ENCODE measurements at places on chromosomes 13 and 19. TPM values are rescaled to one million over a fixed set of nuclear protein-coding genes. Genes with fewer than 3 reads are reported as not detected.

Gene ZNF222
- 6.7 TPM for polyA plus RNA-seq

DNA sequence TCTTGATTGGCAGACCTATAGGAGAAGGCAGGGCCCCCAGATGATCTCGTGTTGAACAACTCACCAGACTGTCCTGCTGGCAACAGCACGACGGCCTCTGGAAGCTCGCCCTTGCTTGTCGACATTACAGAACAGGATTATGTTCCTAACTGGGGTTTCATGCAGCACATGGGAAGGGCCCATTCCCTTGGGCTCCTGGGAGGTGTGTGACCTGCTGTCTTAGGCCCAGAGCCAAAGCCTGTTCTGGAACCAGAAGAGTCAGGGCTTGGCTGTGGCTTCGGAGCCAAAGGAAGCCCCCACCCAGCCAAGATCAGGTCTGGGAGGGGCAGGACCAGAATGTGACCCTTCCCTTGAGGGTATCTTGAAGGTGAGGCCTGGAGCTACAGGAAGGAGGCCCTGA lies 36.9 kb downstream of the RGCC start:
- DNase-seq = no peak

- no peak for DNase-seq
Measured at GRCh38 chr13:27496006-27496405, 45.6 kb upstream of the MTIF3 start.

Gene TMPRSS9
- not detected for polyA plus RNA-seq

Gene RAB3D
- polyA plus RNA-seq = 25.0 TPM

- no peak for DNase-seq
Measured at GRCh38 chr19:44955505-44956439, 592 bp downstream of the CLPTM1 start.

- DNase-seq = no peak
Measured at GRCh38 chr19:16470541-16470910, 1.2 kb downstream of the EPS15L1 start.

DNA sequence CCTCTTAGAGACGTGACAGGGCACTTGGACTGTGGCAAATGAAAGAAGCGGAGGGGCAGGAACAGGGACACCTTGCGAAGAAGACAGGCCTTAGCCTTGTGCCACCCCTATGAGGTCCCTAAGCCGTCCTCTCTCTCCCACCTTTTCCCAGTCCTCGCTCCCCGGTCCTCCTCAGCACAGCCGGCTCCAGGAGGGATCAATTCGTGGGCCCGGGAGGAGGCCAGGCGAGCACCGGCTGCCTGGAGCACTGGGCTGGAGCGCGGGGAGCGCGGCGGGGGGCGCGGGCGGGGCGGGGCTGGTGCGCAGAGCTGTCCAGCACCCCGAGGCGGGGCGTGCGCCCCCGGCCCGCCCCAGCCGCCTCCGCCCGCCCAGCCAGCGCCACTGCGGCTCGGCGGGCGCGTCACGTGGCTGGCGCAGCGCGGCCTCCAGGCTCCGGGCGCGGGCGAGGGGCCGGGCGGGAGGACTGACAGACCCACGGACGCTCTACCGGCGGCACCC lies at the start of gene LRP3:
LRP3 (plus strand) TSS at position 466 of the 498 bp plus-strand sequence. CDS start 456 bp downstream, outside the sequence.
- DNase-seq = peak; percentile 93

- no peak for DNase-seq
Measured at GRCh38 chr13:82220641-82221040, 1661.6 kb downstream of the SLITRK1 start.

Gene KCNC3
- polyA plus RNA-seq = 0.26 TPM

GRCh38 chr19:28700176-28700575 lies 512.8 kb downstream of the UQCRFS1 start:
- no peak for DNase-seq

DNA sequence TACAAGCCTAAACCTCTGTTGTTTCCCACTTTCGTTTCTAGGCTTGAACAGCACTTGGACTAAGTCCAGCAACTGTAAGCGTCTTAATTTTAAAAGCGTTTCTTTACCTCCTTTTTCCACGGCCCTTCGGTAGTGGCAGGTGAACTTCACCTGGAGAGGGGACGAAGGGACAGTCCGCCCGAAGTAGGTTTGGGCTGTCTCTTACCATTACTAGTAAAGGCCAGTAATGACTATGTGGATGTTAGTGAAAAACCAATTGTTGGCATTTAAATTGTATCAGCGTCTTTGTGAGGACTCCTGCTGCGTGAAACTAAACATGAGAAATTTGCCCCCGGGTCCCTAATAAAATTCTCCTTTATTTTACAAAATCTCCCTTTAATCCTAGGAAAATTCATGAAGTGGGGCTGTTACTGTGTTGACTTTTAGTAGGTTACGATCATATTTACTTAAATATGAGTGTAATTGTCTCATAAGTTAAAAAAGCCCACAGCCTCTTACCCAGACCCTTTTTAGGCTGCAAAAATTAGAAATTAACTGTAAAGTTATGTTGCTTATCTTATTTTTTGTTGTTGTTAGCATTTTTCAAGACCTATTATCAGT lies 983 bp downstream of the ITM2B start:
- no peak for DNase-seq

DNA sequence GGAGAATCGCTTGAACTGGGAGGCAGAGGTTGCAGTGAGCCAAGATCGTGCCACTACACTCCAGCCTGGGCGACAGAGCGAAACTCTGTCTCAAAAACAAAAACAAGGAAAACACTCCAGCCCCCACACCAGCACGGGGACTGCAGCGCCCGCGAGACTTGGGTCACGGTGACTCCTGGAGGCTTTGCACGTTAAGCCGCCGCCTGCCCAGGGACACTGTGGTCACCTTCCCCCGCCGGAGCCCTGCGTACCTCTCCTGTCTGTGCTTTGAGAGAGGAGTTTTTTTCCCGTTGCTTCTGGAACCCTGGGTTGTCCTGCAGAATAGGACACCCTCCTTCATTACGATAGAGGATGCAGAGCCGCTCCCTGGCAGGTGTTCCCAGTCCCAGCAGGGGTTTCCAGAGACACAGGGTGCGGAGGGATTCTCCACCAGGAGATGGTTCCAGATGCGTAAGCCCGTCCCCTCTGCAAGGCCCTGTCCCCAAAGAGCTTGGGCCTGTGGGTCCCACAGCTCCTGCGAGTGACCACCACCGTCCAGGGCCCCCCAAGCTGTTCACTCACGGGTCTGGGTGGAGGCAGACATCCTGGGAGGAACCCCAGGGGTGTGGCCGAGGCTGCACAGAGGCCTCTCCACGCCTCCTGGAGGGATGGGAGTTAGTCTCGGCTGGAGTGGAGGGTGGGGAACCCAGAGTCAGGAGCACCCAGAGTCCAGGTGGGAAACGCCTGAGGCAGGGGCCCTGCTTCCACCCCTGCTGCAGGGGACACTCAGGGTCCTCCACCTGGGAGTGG lies 42.8 kb upstream of the NDUFS7 start:
- DNase-seq = no peak

Gene MAP4K1
- 0.31 TPM for polyA plus RNA-seq

Gene ZNF835
- polyA plus RNA-seq = 0.03 TPM

GRCh38 chr13:106246242-106246641 lies 289.2 kb downstream of the EFNB2 start:
- no peak for DNase-seq

DNA sequence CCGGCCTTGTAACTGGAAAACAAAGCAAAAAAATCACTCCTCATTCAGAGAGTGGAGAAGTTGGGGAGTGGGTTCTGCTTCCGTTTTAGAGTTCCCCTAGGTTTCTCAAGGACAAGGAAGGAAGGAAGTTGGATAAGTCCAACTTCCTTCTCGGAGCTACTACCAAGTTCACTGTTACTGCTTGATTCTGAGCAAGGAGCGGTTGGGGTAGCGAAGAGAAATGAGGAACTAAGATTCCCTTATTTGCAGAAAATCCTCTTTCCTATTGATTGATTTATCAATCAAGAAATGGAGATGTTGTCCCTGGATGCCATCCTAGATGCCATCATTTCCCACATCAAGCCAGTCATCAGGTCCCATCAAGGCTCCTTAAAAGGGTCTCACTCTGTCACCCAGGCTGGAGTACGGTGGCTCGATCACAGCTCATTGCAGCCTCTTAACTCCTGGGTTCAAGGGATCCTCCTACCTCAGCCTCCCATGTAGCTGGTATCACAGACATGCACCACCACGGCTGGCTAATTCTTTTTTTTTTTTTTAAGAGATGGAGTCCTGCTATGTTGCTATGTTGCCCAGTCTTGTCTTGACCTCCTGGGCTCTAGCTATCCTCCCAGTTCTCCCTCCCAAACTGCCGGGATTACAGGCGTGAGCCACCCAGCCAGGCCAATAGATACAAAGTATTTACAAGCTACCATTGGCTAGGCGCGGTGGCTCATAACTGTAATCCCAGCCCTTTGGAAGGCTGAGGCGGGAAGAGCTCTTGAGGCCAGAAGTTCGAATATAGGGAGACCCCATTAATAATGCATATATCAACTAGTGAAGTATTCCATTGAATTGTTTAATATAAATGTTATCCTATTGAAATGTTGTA lies 809 bp upstream of the B9D2 start:
- peak; percentile 12 for DNase-seq

DNA sequence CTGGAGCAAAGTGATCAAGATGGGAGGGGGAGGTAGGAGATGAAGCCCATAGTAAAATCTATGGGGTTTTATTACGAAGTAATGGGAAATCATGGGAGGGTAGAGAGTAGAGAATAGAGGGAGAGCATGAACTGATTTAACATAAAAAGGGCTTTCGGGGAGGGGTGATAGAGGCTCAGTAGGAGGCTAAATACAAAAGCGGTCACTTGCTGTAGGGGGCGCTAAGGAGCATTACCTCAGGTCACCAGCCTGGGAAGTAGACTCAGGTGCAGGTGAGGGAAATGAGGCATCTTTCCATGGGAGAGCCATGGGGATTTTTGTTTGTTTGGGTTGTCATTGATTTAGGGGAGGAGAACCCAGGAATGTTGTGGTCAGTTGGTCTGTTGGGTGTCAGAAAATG lies 14.1 kb downstream of the KRTDAP start:
- no peak for DNase-seq

DNA sequence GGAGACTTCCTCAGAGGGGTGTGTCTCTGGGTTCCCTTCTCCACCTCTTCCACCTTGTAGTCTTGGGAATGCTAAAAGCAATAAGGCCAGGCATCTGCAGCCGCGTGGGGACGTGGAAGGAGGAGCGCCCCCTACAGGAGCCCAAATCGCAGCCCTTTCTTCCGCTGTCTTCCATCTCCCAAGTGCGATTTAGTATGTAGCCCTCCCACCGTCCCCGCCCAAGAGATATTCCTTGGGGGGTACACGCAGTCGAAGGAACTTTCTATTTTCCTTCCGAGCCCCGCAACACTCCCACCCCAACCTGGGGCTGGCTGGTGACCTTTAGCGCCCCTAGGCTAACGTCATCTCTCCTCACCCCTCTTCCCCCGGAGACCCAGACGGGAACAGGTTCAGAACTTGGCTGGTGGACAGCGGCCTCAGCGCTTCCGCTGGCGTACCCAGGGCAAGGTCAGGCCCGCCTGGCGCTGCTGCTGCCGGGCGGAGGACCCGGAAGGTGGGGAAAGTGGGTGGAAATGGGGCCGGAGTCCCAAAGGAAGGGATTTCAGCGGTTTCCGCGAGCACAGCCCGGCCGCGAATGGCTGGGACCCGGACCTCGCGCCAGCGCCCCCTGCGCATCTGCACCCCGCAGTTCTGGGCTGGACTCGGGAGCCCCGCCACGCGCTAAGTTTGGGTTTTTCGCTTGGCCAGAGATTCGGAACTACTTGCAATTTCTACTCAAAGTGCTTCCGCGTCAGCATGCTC lies 2.1 kb upstream of the PCDH8 start:
- DNase-seq = peak; percentile 71

GRCh38 chr19:14339741-14340140 lies 41.5 kb upstream of the ADGRE5 start:
- no peak for DNase-seq

GRCh38 chr19:42051166-42052115 lies 18.6 kb downstream of the GRIK5 start:
- no peak for DNase-seq

DNA sequence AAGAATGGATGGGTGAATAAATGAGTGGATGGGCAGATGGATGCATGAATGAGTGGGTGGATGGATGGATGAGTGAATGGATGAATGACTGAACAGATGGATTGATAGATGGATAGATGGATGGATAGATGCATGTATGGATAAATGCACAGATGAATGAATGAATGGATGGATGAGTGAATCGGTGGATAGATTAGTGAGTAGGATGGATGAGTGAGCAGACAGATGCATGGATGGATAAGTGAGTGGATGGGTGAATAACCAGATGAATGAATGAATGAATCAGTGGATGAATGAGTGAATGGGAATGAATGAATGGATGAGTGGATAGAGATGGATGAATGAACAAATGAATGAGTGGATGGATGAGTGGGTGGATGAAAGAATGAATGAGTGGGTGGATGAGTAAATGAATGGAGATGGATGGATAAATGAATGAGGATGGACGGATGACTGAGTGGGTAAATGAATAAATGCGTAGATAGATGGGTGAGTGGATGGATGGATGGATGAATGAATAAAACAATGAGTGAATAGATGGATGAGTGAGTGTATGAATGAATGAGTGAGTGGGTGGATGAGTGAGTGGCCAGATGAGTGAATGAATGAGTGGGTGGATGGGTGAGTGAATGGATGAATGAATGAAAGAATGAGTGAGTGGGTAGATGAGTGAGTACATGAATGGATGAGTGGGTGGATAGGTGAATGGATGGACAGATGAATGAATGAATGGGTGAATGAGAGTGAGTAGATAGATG lies 13.0 kb downstream of the GAS6 start:
- no peak for DNase-seq

- DNase-seq = no peak
Measured at GRCh38 chr13:73081256-73081915, 22.6 kb downstream of the KLF5 start.

Gene NKPD1
- polyA plus RNA-seq = 0.06 TPM

Gene GPR18
- not detected for polyA plus RNA-seq

GRCh38 chr13:60759499-60759898 lies 362.5 kb downstream of the TDRD3 start:
- peak; percentile 31 for DNase-seq

- DNase-seq = no peak
Measured at GRCh38 chr13:49893591-49893990, 42.5 kb downstream of the SPRYD7 start.

DNA sequence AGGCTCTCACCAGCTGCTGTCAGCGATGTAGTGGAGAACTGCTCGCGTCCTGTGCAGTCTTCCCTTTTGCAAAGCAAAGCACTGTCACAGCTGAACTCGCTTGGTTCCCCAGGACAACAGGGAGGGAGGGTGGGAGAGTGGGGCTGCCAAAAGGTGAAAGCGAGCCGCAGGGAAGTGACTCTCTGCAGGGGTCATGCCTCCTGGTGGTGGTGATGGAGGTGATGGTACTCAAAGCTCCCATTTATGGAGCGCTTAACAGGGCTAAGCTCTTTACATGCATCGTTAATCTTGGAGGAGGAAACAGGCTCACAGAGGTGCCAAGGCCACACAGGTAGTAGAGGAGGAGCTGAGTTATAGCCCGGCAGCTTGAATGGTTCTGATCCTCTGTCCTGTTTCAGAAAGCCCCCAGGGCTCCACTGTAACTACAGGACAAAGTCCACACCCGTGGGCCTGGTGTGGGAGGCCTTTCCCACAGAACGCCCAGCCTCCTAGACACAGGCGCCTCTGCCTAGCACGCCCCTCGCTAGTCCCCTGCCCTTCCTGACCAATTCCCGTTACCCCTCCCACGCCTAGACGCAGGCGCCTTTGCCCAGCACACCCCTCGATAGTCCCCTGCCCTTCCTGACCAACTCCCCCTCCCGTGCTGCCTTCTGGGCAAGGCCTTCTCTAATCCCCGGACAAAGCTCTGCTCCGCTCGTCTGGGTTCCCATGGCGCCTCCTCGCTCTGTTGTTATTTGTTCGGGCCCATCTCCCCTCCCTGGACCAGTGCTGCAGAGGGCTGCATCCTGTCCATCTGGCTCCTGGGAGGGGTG lies 10.7 kb downstream of the PPP1R37 start:
- no peak for DNase-seq

Gene ZNF865
- 5.0 TPM for polyA plus RNA-seq
